ENCODE measurements at places on chromosomes 12 and 14. TPM values are rescaled to one million over a fixed set of nuclear protein-coding genes. Genes with fewer than 3 reads are reported as not detected.

- no peak overlapping the region for H3K27ac ChIP-seq
- no peaks in the 10 kb centered on the region for H3K4me1 ChIP-seq
- H3K36me3 ChIP-seq: no peaks in the 10 kb centered on the region
- no peak overlapping the region for H3K4me3 ChIP-seq
- no peaks in the 10 kb centered on the region for H3K27me3 ChIP-seq
Observed at GRCh38 chr14:66649498-66649897, 141.6 kb downstream of the GPHN start.

DNA sequence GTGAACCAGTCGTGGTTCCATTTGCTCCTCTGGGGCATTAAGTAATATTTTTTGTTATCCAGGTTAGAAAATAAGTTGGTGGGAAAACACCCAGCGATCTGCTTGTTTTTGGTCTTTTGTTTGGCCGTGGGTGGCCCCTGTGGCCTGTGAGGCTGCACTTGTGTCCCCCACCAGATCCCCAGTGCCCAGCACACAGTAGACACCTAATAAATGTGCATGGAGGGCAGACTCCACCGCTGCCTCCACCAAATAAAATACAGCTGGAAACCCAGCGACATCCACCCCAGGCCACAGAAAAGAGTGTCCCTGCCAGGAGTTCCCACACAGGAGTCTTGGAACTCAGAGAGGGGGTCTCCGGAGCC, 8.3 kb upstream of the PPP1R13B start:
- no peak overlapping the region for H3K4me3 ChIP-seq
- no peak for DNase-seq
- H3K4me1 ChIP-seq: no peaks in the 10 kb centered on the region
- no peaks in the 10 kb centered on the region for H3K36me3 ChIP-seq
- H3K27me3 ChIP-seq: no peaks in the 10 kb centered on the region
- H3K27ac ChIP-seq: no peak overlapping the region

DNA sequence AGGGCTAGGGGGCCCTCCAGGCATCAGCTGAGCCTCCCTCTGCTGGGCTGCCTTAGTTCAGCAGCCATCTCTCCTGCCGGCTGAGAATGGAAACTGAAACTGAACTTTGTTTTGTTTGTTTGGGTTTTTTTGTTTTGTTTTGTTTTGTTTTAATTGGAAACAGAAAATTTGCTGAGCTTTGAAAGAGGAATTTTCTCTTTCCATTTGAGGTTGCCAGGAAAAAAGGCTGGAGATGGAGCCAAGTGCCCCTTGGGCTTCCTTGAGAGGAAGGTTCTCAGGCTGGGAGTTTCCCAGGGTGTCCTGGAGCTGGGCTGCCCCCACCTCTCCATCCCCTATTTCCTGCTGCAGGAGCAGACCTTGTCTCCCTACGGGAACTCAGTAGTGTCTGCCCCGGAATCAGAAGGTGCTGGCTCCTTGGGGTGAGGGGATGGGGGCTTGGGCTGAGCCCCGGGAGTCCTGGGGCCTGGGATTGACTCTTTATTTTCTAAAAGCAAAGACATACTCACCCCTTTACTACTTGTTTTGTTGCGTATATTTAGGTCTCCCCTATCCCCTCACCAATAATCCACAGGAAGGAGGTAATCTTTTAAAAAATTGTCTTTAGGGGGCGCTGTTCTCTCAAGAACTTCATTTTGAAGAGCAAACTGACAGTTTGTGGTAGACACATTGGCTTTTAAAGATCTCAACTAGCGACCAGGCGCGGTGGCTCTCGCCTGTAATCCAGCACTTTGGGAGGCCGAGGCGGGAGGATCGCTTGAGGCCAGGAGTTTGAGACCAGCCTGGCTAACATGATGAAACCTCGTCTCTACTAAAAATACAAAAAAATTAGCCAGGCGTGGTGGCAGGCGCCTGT, 21.3 kb upstream of the OASL start:
- peaks cover 9% of the 10 kb centered on the region for H3K4me1 ChIP-seq
- DNase-seq: no peak
- peaks cover 1% of the 10 kb centered on the region for H3K27me3 ChIP-seq
- H3K4me3 ChIP-seq: peak overlapping the region; percentile 3
- peak overlapping the region; percentile 50 for H3K27ac ChIP-seq
- no peaks in the 10 kb centered on the region for H3K36me3 ChIP-seq

DNA sequence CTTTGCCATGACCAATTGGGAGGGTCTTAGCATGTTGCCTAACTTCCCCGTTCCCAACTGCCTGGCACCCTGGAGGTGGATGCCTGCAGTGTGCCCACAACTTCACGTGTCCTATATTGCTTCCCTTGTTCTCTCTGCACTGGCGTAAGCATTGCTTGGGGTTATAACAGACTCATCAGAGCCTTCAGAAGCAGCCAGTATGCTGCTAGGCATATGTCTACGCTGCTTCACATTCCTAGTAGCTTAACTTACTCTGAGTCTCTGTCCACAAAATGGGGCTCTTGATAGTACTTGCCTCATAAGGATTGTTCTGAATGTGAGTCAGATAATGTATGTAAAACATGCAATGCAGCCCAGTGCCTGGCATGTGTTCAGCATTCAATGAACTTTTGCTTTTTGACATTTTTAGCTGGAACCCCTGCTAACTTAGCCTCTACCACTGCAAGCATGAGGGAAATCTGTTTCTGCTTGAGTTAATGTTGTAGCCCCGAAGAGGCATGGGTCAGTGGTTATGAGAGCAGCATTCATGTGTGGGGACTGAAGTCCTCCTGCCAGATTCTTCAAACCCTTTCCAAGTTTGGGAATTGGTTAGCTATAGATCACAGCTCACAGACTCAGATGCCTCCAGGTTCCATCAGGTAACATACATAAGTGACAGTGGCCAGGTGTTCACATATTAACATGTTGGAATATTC, 2.8 kb downstream of the SLC5A8 start:
- DNase-seq: no peak
- H3K4me3 ChIP-seq: no peak overlapping the region
- H3K36me3 ChIP-seq: no peaks in the 10 kb centered on the region
- H3K27me3 ChIP-seq: peaks cover 22% of the 10 kb centered on the region

GRCh38 chr14:68719634-68720384, 73.1 kb downstream of the ZFP36L1 start:
- no peak overlapping the region for H3K27ac ChIP-seq
- no peak overlapping the region for H3K4me3 ChIP-seq
- DNase-seq: no peak
- no peaks in the 10 kb centered on the region for H3K27me3 ChIP-seq
- no peaks in the 10 kb centered on the region for H3K36me3 ChIP-seq

DNA sequence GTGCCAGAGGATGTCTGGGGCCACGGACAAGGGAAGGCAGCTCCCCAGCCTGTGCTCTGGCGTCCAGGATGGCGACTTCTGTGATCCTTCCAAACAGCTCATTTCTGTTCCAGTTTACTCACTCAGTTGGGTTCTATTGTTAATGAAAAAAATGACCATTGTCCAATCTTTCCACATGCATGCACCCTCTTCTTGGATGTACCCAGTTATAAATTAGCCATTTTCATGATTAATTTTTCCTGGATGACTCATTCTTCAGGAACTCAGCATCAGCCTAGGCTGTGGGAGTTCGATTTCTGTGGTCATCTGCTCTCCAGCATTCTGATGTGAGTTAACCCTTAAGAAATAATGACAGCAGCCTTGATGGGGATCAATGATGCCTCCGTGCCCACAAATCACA, 926.8 kb downstream of the BCL11B start:
- H3K4me1 ChIP-seq: no peaks in the 10 kb centered on the region
- H3K27ac ChIP-seq: no peak overlapping the region
- no peaks in the 10 kb centered on the region for H3K27me3 ChIP-seq
- no peak overlapping the region for H3K4me3 ChIP-seq

DNA sequence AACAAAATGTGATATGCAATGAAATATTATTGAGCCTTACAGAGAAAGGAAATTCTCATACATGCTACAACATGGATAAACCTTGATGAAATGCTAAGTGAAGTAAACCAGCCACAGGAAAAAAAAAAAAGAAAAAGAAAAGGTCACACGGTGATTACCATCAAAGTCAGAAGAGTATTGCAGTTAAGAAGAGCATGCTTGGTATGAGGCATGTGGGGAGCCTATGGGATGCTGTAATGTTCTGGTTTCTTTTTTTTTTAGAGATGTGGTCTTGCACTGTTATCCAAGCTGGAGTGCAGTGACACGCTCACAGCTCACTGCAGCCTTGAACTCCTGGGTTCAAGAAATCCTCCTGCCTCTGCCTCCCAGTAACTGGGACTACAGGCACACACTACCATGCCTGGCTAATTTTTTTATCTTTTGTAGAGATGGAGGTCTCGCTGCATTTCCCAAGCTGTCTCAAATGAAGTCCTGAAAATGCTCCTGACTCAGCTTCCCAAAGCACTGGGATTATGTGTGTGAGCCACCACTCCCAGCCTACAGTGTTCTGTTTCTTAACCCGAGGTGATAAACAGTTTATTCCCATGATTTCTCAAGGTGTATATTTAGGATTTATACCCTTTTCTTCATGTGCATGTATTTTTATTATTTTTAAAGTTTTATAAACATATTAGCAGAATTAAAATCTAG, 96.2 kb downstream of the SEC23A start:
- no peak overlapping the region for H3K27ac ChIP-seq
- no peaks in the 10 kb centered on the region for H3K36me3 ChIP-seq
- no peak for DNase-seq
- H3K4me3 ChIP-seq: no peak overlapping the region
- H3K4me1 ChIP-seq: no peaks in the 10 kb centered on the region
- H3K27me3 ChIP-seq: no peaks in the 10 kb centered on the region

DNA sequence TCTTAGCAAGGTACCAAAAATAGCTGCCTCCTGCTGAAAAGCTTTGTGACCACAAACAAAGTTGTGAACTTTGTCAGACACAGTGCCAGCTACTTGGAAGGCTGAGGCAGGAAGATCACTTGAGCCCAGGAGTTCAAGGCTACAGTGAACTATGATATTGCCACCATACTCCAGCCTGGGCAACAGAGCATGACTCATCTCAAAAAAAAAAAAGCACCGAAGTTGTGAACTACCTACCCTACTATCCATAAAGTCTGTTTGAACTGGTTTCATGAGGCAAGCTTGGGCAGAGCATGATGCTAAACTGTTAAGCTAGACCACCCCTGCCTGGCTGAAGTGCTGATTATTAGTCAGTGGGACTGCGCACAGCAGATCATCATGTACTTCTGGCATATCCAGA, 75.5 kb downstream of the RAD52 start:
- no peaks in the 10 kb centered on the region for H3K27me3 ChIP-seq
- no peaks in the 10 kb centered on the region for H3K4me1 ChIP-seq
- H3K27ac ChIP-seq: no peak overlapping the region
- no peak for DNase-seq
- no peak overlapping the region for H3K4me3 ChIP-seq
- H3K36me3 ChIP-seq: no peaks in the 10 kb centered on the region

DNA sequence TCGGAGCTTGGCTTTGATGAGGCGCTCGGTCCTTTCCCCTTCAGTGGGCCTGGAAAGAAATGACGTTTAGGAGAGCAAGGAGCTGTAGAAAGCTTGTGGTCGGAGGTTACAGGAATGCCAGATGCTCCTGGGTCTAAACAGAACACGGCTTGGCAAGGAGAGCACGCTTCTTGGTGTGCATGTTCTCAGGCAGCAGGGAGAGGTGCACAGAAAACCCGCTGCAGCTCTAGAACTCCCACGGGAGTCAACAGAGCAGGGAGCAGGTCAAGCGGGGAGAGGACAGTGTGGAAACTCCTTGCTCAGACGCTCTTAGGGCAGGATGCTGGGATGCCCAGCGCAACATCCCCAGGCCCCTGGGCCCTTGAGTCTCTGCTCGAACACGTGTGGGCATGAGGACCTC, 51.0 kb downstream of the SSH1 start:
- H3K4me3 ChIP-seq: no peak overlapping the region
- H3K27me3 ChIP-seq: no peaks in the 10 kb centered on the region
- peaks cover 55% of the 10 kb centered on the region for H3K4me1 ChIP-seq

EID3 gene
- 7.8 TPM for total RNA-seq

SPIC gene
- total RNA-seq: not detected

GPX2 gene
- total RNA-seq: not detected

PTPN21 gene
- 29.1 TPM for total RNA-seq

TESPA1 gene
- total RNA-seq: 0.99 TPM

NGB gene
- 9.5 TPM for total RNA-seq

ACSM4 gene
- not detected for total RNA-seq

SOS2 gene
- total RNA-seq: 40.4 TPM

Measured in sigmoid colon (tissue), 7 donors.